Cerebellum (tissue), 4 donors: ENCODE measurements at places on chromosomes 2 and 18.

GRCh38 chr2:151975460-151976414 lies 123.1 kb downstream of the CACNB4 start:
- DNase-seq = no peak

- DNase-seq = no peak
Measured at GRCh38 chr2:239256350-239256743, 144.5 kb downstream of the HDAC4 start.

DNA sequence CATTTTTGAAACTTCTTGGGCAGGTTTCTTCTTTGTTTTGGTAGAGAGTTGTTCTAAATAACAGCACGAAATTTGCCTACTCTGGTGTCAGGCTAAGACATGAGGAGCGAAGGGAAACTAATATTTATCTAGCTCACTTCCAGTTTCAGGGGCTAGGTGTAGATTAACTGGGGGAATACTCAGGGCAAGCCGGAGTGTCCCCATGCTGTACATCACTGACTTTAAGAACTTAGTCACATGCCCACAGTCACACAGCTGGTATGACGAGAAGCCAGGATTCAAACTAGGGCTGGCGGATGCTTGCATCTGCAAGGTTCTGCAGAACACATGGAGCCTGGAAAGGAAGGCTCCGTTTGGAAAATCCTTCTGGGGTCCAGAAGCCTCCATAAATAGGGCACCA lies 133.3 kb downstream of the ALPK2 start:
- no peak for DNase-seq

- no peak for DNase-seq
Measured at GRCh38 chr2:222703886-222704285, 32.4 kb downstream of the MOGAT1 start.

DNA sequence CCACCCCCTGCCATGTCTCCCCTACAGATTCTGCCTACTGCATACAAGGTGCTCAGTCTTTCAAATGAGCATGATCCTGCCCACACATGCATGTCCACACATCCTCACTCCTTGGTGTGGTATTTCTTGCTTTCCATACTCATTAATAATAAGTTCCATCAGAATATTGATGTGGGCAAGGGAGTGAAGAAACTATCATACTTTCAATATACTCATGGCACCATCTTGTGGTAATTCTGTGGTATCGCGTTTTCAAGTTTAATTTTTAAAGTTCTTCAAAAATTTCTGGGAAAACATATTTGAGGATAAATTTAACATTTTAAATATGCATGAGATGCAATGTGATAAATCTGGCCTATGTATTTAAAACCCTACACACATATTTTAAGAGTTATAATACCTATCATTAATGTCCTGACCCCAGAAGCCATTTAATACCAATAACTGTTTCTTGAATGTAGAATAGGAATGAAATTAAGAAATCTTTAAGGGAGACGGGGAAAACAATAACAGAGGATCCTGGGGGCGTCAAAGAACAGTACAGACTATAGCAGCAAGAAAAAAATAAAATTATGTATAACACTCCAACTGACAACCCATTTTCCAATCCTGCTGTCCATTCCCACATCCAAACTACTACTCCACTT lies 110.1 kb downstream of the ZNF385B start:
- peak; percentile 29 for DNase-seq

GRCh38 chr18:67217551-67218166 lies 298.9 kb downstream of the DSEL start:
- DNase-seq = peak; percentile 59

GRCh38 chr2:59449274-59449673 lies 1104.2 kb downstream of the BCL11A start:
- no peak for DNase-seq

DNA sequence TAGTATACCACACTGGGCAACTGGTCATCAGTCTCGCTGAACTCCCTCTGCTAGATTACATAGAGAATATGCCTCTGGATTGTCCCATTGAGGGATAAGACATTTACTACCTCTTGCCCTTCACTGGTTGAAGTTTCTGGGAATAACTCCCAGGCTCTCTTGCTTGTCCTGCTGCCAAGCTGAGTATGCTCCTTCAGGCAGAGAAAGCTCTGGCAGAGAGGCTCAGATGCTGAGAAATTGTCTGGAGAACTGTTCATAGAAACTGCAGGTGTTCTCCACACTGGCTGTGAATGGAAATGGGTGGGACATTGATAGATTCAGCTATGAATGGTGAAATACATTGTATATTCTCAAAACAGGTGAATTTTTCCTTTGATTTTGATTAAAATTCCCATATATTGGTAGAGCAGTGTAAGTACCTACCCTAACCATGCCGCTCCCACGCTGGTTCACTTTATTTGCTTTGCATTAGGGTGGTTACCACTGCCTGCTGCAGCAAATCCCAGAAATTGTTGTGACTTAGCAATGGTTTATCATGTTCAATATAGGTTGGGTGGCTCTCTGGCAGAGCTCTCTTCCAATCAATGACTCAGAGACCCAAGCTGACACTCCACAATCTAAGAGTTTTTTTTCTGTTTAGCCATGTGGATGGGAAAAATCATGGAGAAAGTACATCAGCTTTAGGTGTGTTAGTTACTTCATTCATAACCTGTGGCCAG lies 36.7 kb downstream of the FAM117B start:
- DNase-seq = peak; percentile 21

GRCh38 chr2:127650785-127651380 lies 4.9 kb downstream of the GPR17 start:
- DNase-seq = no peak

DNA sequence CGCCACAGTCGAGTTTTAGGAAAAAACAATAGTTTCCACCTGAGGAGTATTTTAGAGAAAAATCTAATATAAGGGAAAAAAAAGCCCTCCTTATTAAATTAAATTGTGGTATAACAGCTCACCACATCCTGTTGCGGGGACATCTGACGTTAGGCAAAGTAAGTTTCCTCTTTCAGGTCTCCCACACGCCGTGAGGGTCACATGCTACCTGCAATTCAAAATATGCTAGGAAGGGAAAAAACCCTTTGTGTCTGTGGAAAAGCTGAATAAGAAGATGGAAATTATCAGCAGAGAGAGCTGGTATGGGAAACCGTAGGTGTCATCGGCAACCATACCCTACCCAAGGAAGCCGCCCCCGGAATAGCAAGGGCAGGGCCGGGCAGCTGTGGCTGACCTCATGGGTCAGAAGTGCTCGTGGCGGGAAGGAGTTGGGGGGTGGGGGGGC lies 128.0 kb downstream of the NFATC1 start:
- DNase-seq = no peak

GRCh38 chr2:233503947-233504637 lies 62.5 kb downstream of the USP40 start:
- no peak for DNase-seq

DNA sequence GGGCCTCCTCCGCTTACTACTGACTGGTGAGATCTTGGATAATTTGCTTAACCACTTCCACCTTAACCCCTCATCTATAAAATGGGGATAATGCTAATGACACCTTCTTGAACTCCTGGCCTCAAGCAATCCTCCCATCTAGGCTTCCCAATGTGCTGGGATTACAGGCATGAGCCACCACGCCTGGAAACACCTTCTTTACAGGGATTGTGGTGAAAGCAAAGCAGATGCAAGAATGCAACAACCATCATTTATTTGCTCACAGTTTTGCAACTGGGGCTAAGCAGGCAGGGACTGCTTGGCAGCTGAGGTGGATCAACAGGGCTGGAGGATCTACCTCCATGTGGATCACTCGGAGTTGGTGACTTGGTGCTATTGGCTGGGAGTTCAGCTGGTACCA lies 76.2 kb upstream of the ZNF532 start:
- DNase-seq = no peak

DNA sequence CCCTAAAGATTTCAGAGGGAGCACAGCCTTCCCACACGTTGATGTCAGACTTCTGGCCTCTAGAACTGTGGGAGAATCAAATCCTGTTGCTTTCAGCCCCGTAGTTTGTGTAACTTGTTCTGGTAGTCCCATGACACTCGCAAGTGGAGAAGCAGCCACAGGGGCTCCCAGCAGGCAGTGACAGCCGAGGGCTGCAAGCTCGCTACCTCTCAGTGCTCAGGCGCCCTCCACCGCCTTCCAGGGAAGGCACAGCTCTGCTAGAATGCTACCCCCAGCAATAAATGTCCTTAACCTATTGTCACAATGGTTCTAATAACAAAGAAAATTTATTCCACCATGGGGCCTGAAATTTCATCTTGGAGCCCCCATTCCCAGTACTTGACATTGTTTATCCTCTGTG lies 143.1 kb upstream of the ZNF236 start:
- no peak for DNase-seq

GRCh38 chr2:14706201-14706600 lies 73.7 kb downstream of the LRATD1 start:
- no peak for DNase-seq

GRCh38 chr2:26763019-26763418 lies 1.1 kb upstream of the SLC35F6 start:
- no peak for DNase-seq

DNA sequence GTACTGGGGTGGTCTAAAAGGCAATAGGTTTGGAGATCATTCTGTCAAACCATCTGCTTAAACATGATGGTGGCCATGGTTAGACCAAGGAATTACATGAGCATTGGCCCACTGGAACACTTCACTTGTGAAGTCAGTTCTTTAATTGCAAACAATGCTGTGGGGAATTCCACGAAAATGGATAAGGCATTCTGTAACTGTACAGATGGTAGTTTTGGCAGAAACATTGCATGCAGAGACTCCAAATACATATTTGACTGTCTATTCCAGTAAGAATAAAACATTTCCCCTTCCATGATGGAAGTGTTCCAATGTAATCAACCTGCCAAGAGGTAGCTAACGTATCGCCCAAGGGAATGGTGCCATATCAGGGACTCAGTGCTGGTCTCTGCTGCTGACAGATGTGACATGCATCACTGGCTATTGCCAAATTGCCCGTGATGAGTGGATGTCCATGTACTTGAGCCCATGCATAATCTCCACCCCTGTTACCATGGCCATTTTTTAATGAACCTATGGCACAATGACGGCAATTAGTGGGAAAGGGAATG lies 417.9 kb downstream of the CDH7 start:
- DNase-seq = peak; percentile 49

- no peak for DNase-seq
Measured at GRCh38 chr2:40270372-40270771, 181.5 kb downstream of the SLC8A1 start.

- DNase-seq = no peak
Measured at GRCh38 chr18:59268127-59268720, 5.0 kb downstream of the RAX start.

GRCh38 chr2:216001216-216002100 lies 11.9 kb downstream of the MREG start:
- peak; percentile 52 for DNase-seq

DNA sequence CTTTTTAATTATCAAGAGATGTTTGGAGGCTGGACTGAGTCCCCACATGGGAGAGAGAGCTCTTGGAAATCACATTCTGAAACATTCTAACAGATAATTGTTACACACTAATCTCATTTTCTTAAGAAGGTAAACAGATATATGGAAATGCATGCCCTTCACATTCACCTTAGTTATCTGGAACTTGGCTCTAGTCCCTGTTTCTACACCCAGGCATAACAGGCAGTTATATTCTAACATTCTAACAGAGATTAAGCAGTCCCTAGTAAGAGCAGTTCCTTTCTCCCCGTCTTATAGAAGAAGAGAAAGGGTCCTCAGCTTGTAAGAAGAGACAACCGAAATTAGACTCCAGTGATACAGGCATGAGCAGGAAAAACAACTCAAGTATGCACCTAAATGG lies 385.4 kb downstream of the SOX11 start:
- DNase-seq = no peak

DNA sequence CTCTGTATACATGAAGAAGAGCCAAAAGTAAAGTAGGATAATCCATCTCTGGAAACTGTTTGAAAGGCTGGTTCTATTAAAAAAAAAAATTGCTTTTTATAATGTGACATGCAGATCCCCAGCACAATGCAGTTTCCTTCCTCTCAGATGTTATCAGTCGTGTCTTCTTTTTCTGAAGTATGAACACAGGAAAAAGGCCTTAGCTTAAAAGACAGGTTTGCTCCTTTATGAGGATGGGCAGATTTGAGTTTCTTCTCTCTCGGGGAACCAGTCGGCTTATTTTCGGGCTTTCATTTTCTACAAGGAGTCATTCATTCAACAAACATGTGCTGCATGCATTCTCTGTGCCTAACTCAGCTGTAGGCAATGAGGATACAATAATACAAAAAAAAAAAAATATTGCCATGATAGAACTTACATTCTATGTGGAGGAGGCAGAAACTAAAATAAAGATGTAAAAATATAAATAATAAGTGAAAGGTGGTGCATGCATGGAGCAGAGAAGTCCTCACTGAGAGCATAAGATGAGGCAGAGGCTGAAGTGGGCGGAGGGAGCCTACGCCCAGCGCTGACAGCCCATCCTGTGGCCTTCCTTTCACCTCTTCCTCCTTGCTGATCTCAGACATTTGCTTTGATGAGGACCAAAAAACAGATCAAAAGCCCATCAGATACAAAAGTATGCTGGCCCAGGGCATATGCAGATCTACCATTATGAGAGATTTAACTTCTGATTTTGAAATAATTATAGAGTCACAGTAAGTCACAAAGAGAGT lies at the start of gene CD226:
Gene CD226, minus strand, starts transcription at position 513 of the 773 bp plus-strand sequence. Its CDS starts 467 bp downstream, at position 46.
- no peak for DNase-seq

- no peak for DNase-seq
Measured at GRCh38 chr2:40072442-40073232, 293.6 kb upstream of the THUMPD2 start.

GRCh38 chr2:17752892-17753802 lies 463 bp downstream of the SMC6 start:
- DNase-seq = peak; percentile 42
